ENCODE measurements at places on chromosomes 13 and 19.

DNA sequence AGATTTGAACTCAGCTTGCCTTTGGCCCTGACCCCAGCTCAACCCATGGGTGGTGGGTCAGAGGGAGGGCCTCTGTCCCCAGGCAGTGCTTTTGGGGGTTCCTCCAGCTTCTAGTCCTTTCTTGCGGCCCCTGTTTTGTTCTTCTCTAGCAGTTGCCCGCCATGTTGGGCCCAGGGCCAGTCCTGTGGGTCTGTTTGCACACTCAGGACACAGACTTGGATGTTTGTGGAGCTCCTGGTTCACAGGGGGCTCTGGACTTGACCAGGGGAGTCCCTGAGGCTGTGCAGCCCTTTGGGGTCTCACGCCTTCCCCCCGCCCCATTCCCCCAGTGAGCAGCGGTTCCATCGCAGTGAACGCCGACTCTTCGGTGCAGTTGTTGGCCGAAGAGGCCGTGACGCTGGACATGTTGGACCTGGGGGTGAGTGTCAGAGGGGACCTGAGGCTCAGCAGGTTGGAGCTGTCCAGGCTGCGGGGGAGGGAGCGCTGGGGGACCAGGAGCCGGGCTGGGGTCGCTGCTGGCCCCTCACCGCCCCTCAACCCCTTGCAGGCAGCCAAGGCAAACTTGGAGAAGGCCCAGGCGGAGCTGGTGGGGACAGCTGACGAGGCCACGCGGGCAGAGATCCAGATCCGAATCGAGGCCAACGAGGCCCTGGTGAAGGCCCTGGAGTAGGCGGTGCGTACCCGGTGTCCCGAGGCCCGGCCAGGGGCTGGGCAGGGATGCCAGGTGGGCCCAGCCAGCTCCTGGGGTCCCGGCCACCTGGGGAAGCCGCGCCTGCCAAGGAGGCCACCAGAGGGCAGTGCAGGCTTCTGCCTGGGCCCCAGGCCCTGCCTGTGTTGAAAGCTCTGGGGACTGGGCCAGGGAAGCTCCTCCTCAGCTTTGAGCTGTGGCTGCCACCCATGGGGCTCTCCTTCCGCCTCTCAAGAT, 2.5 kb downstream of the ATP5F1D start:
- no peak for DNase-seq

DNA sequence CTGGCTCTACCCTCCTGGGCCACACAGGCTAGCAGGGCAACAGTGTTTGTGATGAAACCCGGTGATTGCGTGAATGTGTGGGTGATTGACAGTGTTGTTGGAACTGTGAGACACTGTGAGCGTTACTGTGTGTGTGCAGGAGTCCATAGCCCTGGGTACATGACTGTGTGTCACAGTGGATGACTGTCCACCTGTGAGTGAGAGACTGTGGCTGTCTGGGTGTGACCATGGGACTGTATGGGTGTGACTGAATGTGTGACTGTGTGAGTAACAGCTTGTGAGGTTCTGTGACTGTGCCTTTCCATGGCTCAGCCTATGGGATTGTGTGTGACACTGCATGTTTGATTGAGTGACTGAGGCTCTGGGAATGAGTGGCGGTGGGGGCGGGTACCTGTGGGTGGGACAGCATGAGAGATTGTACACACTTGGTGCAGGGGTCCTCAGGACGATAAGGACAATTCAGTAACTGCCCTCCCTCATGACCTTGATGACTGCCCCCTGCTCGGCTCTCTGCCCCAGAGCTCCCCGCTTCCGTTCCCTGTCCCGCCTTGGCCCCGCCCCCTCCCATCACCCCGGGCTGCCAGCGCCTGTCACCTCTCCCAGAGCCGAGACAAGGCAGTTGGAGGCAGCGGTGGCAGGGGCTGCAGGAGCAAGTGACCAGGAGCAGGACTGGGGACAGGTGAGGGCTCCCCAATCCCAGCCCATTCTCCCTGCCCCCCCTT, at the start of gene GIPR:
GIPR (plus strand) TSS at position 602 of the 722 bp plus-strand sequence. CDS start 1,300 bp downstream, outside the sequence.
- no peak for DNase-seq

DNA sequence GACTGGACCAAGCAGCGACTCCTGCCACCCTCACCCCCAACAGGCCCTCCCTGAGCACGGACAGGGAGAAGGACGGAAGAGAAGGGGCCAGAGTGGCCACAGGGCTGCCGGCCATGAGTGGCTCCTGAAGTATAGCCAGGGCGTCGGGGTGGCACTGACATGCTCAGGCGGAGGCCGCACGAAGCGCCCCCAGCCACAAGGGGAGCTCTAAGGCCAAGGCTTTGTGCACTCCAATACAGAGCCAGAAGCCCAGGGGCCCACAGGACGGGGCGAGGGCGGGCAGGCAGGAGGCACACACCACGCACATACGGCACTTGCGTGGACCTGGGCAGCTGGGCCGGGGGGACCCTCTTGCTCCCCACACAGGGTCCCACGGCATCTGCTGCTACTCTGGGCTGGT, 52.0 kb downstream of the KLF2 start:
- DNase-seq = no peak

- DNase-seq = no peak
Measured at GRCh38 chr13:91167706-91168385, 179.6 kb upstream of the MIR17HG start.

DNA sequence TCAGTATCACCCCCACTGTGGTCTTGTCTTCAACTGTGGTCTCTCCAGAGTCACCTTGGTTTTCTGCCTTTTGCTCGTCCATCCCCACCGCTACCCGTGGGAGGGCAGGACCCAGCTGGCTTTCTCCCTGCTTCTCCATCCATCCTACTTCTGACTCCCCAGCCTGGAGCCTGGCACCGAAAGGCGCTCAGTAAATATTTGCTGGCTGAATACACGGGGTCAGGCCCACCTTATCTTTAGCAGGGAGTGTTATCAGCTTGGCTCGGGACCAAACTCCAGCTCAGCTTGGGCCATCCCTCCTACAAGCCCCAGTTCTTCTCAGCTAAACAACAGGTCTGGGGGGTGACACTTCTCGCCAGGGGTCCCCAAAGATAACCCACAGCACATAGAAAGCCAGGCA, 62.0 kb upstream of the KLF2 start:
- no peak for DNase-seq

- DNase-seq = no peak
Measured at GRCh38 chr13:112688560-112689302, 1.1 kb upstream of the ATP11A start.

GRCh38 chr13:94412870-94413597, 66.4 kb downstream of the DCT start:
- no peak for DNase-seq

Data from vagina (tissue), 2 donors.